CD4-positive, alpha-beta T cell (primary cell): ENCODE measurements at places on chromosomes 7 and 10.

DNA sequence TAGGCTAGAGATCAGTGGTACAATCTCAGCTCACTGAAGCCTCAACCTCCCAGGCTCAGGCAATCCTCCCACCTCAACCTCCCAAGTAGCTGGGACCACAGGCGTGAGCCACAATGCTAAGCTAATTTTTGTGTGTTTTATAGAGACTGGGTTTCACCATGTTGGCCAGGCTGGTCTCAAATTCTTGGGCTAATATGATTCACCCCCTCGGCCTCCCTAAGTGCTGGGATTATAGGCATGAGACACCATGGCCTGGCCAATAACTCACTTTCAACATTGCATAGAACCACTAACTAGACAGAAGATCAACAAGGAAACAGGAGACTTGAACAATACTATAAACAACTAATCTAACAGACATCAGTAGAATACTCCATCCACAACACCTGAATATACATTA lies 191.7 kb downstream of the LRRN3 start:
- no peak for DNase-seq

- DNase-seq, result no peak
Measured at GRCh38 chr10:69379800-69380199, 36.9 kb downstream of the TACR2 start.

GRCh38 chr10:87054373-87055295 lies 34.5 kb downstream of the FAM25A start:
- DNase-seq, result no peak

DNA sequence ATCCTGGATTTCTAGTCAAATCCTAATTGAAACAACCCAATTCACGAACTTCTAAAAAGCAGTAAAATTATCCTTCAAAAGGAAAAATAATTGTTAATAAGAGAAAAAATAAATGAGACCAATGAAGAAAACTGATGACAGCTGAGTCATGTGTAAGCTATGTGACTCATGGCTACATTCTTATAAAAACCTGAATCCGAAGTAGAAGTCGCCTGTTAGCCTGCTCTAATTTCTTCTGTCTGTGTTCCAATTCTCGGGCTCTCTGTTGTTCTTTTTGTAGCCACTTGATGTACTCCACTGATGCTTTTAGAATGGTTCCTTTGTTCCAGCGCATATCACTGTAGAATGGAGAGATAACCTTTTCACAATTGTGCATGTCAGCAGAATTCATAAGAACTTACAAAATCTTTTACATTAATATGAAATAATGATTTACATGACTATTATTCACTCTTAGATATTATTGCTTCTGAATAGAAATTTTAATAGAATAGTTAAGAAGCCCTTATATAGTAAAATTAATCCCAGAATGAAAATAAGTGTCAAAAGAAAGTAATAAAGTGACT lies 88.8 kb downstream of the TFEC start:
- DNase-seq, result no peak

- no peak for DNase-seq
Measured at GRCh38 chr7:10266976-10267375, 706.7 kb upstream of the PHF14 start.

GRCh38 chr7:4173615-4174014 lies 508.5 kb upstream of the FOXK1 start:
- DNase-seq, result no peak

- no peak for DNase-seq
Measured at GRCh38 chr10:108735380-108735779, 1187.9 kb downstream of the XPNPEP1 start.

GRCh38 chr7:103637094-103637493 lies 191.1 kb upstream of the SLC26A5 start:
- DNase-seq, result no peak

- DNase-seq, result no peak
Measured at GRCh38 chr10:62084451-62084850, 183.0 kb downstream of the ARID5B start.

DNA sequence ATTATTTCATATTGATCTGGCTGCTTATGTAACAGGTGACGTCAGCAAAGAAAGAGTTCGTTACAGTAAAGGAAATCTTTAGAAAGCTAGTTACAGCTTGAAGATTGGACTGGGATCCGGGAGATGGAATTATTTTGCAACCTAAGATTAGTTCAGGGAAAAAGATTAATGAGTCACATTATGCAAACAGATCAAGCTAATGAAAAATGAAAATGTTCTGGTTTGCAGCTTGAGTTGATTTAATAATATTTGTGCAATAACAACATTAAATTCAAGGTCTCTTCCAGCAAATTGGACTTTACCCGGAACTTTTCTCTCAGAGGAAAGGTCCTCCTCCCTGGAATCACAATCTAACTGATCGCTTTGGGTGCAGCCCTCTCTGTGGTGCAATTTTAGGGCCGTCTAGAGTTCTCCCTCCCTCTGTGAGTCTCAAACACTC lies 119.5 kb downstream of the OTUD1 start:
- no peak for DNase-seq

- DNase-seq, result no peak
Measured at GRCh38 chr10:9222917-9223316, 1168.4 kb downstream of the GATA3 start.

- no peak for DNase-seq
Measured at GRCh38 chr10:133201948-133202725, 27.9 kb upstream of the UTF1 start.

DNA sequence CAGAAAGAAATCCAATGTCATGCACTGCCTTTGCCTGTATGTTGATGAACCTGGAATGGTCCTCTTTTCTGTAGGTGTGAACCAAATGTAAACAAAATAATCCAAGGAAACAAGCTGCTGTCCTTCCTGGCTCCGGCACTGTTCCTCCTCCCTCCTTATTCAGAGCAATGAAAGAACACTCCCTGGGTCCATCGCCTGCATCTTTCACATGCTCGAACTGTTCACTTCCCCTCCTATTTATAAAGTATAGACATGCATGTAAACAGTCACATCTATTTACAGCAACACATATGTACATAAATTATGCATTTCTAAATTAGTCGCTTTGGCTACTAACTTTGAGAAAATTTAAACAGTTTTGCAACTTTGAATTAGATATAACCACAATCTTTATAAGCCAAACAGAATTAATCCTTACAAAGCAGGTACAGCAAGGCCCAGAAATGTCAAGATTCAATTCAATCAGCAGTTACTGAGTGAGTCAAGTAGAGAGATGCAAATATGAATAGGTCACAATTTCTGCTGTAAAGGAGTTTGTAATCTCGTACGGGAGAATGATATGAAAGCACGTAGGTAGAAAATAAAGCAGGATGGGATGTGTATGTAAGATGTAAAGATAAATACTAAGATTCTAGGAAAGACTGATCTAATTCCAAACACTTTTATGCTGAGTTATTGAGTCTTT lies 162.6 kb downstream of the PIP4K2A start:
- DNase-seq, result no peak

DNA sequence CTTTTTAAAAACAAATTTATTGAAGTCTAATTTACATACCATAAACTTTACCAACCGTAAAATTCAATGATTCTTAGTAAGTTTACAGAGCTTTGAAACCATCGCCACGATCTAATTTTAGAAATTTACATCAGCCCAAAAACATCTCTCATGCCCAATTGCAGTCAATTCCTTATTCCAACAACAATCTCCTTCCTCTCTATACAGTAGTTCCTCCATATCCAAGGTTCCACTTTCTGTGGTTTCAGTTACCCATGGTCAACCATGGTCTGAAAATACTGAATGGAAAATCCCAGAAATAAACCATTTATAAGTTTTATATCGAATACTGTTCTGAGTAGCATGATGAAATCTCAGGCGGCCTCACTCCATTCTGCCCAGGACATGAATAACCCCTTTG lies 183.4 kb upstream of the ADCY1 start:
- DNase-seq, result no peak

DNA sequence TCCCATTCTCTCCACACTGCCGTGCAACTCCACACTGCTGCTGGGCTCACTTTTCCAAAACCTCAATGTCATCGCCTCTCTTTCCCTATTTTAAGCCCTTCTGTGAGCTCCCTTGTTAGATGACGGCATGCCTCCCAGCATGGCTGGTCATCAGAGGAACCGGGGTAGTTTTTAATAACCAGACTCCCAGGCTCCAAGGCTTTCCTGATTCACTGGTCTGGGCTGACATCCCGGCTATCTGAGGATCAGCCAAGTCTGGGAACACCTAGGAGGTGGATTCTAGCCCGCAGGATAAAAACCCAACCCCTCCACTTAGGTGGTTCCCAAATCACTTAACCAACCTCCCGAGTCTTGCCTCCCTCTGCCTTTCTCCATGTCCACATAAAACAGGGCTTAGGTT lies 295.4 kb upstream of the FZD8 start:
- DNase-seq, result no peak

GRCh38 chr7:159204664-159205063 lies 60.0 kb upstream of the VIPR2 start:
- DNase-seq, result no peak

DNA sequence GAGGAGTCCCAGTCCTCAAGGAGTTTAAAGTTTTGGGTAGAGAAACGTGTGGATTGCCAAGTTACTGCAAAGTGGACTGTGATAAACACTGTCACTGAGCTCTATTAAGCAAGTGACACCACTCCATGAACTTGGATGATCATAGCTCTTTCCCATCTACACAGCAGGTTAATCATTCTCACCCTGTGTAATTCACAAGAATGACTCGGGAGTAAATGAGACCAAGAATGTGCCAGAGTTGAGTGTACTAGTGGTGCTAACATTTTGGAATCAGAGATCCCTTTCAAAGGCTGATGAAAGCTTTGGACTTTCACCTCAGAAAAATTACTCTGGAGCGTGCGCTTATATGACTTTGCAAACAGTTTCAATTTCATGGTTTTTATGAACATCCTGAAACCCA lies 80.8 kb downstream of the RBM20 start:
- DNase-seq, result no peak

DNA sequence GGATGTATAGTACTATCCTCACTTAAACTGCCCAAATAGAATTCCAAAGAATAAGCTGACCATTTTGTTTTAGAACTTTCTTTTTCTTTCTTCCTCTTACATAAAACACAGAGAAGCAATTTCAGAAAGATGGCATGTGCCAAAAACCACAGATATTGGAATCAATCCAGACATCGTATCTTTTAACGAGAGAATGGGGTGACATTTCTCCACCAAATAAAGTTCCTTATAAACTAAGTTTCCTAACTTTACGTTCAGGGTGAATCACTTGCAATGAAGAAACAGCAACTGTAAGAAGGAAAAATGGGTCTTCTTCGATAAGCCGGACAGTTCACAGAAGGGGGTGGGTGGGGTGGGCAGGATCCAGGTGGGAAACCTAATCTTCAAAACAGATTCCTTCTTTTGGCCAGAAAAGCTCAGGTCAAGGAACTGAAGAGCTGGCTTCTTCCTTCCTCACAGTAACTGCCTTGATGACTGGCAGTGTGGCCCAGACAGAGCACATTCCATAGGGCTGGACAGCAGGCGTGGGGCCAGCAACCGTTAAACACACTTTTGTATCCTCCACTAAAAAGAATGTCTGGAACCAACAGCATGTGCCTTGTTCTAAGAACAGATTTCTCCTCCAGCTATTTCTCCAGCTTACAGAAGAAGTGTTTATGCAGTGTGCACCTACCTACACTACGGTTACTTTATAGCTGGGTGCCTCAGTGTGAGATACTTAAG lies 31.5 kb downstream of the CREB3L2 start:
- no peak for DNase-seq

GRCh38 chr7:25617214-25617613 lies 388.9 kb upstream of the NPVF start:
- DNase-seq, result no peak

GRCh38 chr7:67496589-67496988 lies 500.0 kb downstream of the TYW1 start:
- no peak for DNase-seq

DNA sequence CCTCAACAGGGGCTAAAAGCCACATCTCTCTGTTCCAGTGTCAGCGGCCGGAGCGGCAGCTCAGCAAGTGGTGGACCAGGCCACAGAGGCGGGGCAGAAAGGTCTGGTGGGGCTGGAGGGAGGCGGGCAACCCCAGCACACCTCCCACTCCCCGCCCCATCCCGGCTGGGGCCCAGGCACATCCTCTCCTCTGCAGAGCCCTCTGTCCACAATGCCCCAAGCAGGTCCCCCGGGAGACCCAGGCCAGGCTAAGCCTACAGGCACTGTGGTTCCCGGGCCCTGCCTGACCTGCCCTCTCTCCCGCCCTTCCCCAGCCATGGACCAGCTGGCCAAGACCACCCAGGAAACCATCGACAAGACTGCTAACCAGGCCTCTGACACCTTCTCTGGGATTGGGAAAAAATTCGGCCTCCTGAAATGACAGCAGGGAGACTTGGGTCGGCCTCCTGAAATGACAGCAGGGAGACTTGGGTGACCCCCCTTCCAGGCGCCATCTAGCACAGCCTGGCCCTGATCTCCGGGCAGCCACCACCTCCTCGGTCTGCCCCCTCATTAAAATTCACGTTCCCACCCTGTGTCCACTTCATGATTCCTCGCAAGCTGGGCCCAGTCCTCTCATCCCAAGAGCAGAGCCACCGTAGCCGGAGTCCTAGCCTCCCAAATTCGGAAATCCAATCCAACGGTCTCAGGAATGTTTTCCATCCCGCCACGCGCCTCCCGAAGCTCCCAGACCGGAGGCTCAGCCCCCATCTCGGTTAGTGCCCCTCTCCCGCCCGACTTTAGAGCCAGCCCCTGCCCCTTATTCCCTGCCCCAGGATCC lies 2.1 kb downstream of the ADIRF start:
- DNase-seq, result no peak

DNA sequence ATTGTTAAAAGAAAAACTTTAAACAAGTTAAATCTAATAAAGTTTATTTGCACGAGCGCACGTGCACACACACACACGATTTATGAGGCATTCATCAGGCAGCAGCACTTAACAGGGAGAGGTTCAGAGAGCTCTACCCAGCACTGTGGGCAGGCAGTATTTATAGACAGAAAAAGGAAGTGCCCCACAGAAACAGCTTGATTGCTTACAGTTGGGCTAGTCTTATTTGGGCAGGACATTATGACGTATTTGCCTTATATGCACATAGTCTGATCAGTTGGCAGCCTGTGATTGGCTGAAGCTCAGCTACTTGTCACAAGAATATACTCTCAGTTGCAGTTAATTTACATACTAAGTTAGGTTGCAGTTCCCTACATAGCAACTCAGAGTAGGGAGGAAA lies 1.2 kb upstream of the SDHAF3 start:
- DNase-seq, result no peak

- no peak for DNase-seq
Measured at GRCh38 chr7:77727936-77728701, 31.9 kb downstream of the RSBN1L start.

GRCh38 chr7:100080907-100081534 lies 502 bp downstream of the ZNF3 start:
- DNase-seq, result no peak

DNA sequence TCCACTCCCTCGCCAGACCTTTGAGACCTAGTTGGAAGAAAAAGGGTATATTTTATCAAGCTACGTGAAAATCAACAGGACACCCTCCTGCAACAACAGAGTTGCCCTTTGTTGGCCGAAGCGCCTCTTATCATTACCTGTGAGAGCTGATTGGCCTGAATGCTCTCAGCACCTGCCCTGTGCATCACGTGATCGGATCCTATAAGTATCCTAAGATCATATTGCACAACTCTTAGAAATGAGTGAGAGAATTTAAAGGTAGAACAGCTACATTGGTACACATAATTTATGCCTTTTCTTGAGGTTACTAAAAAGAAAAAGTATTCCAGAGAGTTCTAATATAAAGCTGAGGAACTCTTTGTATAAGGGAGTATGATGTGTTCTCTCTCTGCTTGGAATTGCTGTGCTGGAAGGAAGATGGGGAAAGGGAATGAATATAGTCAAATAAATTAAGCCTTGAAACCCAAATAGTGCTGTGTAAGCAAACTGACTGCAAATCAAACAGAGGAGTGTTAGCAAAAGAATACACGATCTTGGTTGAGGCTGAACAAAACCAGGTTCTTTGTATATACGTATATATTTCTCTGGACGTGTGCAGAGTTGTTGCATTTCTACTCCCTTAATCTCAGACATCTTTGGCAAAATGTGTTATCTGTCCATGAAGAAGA lies 69.3 kb downstream of the LRRC4 start:
- DNase-seq, result no peak
